ENCODE measurements at places on chromosomes 2 and 18.

- no peak for DNase-seq
Measured at GRCh38 chr18:41993151-41993550, 38.1 kb downstream of the PIK3C3 start.

DNA sequence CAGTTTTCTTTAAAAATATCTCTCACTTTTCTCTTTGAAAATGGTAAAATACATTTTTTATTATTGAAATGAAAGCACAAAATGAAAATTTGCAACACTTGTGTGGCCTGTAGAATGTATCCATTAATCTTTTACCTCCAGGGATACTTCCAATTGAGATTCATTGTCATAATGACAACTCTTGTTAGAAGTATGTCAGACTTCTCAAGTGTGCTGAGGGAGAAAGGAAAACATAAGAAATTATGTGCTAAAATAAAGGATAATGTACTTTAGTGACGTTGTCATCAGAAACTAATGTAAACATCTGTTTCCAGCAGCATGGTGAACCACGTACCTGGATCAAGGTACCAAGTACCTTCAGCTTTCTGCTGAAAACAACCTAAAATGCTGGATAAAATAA is 195.8 kb upstream of the STON1 start:
- DNase-seq = no peak

- no peak for DNase-seq
Measured at GRCh38 chr2:241986836-241987641, 117.5 kb downstream of the RTP5 start.

GRCh38 chr2:161138429-161138828 is 21.8 kb upstream of the TANK start:
- DNase-seq = no peak

DNA sequence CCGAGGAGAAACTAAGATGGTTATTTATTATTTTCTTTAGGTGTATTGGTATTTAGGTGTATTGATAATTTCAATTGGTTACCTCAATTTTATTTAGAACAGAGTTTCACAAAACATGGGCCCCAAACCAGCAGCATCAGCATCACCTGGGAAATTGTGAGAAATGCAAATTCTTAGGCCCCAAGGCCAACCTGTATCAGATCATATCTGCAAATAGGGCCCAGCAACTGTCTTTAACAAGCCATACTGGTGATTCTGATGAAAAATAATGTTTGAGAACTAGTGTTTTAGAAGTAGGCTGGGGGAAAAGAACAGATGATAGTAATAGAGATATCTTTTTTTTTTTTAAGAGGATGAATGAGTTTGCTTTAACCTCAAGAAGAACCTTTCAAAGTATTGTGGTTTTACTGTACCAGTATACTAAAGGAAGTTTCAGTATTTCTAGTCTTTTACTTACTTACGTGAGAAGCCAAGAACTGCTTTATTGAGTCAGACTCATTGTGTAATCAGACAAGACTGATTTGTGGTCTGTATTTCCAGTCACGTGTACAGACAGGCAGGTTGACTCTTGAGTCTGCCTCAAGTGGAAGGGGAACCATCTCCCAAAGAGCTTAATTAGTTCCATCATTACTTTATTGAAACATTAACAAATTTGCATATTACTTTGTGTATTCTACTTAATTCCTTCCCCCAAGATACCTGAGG is 60.4 kb upstream of the GAREM1 start:
- no peak for DNase-seq

GRCh38 chr2:77232909-77233425 is 289.2 kb downstream of the LRRTM4 start:
- no peak for DNase-seq

GRCh38 chr18:8996771-8997432 is 105.6 kb upstream of the NDUFV2 start:
- no peak for DNase-seq

GRCh38 chr2:84481702-84482101 is 22.6 kb upstream of the SUCLG1 start:
- no peak for DNase-seq

GRCh38 chr2:180033993-180034894 is 27.1 kb upstream of the CWC22 start:
- no peak for DNase-seq

DNA sequence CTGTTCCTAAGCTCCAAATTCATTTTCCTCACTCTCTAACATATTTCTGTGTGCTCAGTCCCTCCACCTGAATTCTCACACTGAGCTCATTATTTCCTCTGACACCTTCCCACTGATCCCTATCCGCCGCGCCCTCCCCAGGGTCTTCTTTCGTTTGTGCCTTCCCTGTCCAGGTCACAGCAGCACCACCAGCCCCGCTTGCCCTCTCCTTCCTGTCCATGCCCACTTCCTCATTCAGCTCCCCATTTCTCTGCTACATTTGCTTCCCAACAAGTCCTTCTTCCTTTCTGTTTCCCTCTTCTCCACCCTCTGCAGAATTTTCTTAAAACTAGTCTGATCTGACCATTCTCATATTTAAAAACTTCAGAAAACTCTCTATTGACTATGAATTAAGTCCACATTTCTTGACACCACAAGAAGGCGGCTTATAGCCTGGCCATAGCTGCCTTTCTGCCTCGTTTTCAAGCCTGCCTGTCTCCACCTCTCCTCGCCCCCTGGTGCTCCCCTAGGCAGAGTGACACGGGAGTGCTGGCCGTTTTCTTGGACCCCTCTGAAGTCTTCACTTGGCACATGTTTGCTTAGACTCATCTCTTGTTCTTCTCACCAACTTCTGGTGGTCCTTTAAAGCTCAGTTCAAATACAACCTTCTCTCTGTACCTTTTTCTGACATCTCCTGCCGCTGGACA is 138.7 kb upstream of the BOD1L2 start:
- DNase-seq = no peak

DNA sequence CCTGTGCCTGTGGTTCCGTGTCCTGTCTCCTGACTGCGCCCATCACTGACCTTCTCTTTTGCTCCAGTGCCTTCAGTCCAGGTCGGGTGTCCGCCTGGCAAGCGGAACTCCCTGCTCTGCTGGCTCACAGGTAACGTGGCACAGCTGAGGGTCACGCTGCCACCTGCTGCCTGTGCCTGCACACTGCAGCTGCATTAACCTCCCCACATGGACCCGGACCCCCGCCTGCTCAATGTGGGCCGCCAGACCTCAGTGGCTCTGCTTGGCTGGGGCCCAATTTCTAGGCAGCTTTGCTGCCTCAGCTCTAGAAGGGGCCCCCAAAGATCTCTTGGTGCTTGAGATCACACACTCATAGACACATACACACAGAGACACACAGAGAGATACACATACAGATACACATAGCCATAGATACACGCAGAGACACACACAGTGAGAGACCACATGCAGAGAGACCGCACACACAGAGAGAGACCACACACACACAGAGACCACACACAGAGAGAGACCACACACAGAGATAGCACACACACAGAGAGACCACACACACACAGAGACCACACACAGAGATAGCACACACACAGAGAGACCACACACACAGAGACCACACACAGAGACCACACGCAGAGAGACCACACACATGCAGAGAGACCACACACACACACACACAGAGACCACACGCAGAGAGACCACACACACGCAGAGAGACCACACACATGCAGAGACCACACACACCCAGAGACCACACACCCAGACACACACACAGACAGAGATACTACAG is 14.9 kb upstream of the CNNM3 start:
- DNase-seq = peak; percentile 43

DNA sequence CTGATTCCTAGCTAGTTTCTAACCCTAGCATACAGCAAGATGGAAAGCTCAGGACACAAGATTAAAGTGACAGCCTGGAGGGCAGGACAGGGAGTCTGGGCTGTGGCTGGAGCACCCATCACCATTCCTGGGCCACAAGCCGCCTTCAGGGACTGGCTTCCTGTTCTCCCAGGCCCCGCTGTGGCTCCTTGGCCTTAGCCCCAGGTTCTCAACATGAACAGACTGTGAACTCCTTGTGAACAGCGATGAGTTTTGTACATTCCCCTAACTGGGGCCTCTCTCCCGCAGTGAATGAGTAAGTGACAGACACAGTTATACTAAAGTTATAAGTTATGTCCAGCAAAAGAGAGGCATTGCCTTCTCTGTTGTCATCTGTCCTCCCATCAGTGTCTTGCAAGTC is 35.9 kb upstream of the SLC14A1 start:
- DNase-seq = no peak

- no peak for DNase-seq
Measured at GRCh38 chr18:22726469-22726868, 206.7 kb upstream of the RBBP8 start.

- DNase-seq = no peak
Measured at GRCh38 chr18:58535340-58536201, 93.3 kb downstream of the ALPK2 start.

GRCh38 chr18:80258640-80259039 is 11.3 kb upstream of the PARD6G start:
- DNase-seq = no peak
